Thoracic aorta (tissue), 2 donors: ENCODE measurements at places on chromosomes 3 and 15. TPM values are rescaled to one million over a fixed set of nuclear protein-coding genes. Genes with fewer than 3 reads are reported as not detected.
A peak's percentile ranks its signal among the peaks of the same experiment; 100 is the strongest.

- peak overlapping the region; percentile 11 for H3K4me3 ChIP-seq
- DNase-seq: no peak
- H3K27me3 ChIP-seq: no peaks in the 10 kb centered on the region
- peaks cover 16% of the 10 kb centered on the region for H3K4me1 ChIP-seq
- no peaks in the 10 kb centered on the region for H3K36me3 ChIP-seq
Measured at GRCh38 chr15:72179950-72180581, 17.5 kb downstream of the GRAMD2A start.

DNA sequence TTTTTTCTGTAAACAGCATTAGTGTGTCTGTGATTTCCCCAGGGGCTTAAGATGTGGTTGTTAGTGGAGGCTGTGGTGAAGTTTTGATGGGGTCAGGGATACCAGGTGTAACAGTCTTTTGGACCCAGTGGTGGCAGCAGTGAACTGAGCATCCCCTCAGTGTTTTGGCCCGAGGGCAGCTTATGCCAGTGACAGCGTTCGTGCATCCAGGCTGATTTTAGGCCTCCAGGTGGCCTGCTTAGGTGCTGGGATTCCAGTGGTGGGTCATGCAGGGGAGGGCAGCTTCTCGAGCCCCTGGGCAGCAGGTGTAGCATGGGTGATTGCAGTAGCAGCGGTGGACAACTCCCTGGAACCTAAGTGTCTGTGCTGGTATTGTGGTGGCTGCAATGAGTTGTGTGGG is 29.2 kb downstream of the STT3B start:
- H3K4me3 ChIP-seq: no peak overlapping the region
- H3K27ac ChIP-seq: no peak overlapping the region
- no peaks in the 10 kb centered on the region for H3K27me3 ChIP-seq
- H3K36me3 ChIP-seq: no peaks in the 10 kb centered on the region

The CLDN16 gene
- total RNA-seq: not detected

- no peak for DNase-seq
- H3K4me3 ChIP-seq: no peak overlapping the region
- no peaks in the 10 kb centered on the region for H3K27me3 ChIP-seq
- no peaks in the 10 kb centered on the region for H3K4me1 ChIP-seq
Measured at GRCh38 chr3:36403661-36404060, 23.4 kb downstream of the STAC start.

DNA sequence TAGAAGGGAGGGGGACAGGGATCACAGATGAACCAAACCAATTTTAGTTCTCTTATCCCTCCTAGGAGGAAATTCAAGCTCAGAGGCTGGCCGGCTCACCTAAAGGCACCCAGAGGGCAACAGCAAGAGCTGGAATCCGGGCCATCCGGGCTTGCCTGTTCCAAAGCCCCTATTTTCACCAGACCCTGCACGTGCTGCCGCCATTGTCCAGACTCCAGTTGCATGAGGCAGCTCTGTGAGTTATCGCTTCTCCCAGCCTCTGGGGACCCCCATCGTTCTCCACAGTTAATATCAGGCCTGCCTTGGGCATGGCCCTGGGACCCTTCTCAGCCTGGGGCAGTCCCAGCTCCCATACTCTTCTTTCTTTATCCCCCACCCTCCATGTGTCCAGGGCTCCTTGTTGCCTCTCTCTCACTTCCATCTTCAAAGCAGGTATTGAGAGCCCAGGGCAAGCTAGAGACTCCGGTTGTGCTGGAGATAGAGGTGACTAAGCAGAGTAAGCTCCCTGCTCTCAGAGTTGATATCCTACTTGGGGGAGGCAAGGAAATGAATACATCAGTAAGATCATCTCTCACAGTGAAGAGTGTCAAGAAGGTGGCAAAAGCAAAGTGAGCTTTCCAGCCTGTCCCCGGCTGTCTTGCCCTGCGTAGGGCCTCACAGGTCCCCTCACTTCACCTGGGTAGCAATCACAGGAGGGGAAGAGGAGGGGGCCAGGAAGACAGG is 322.8 kb downstream of the UACA start:
- H3K4me1 ChIP-seq: no peaks in the 10 kb centered on the region
- H3K27ac ChIP-seq: no peak overlapping the region
- H3K36me3 ChIP-seq: no peaks in the 10 kb centered on the region
- no peak overlapping the region for H3K4me3 ChIP-seq
- no peaks in the 10 kb centered on the region for H3K27me3 ChIP-seq

The COL6A6 gene
- total RNA-seq: 0.42 TPM

The RPL29 gene
- total RNA-seq: 642 TPM

The POPDC2 gene
- total RNA-seq: 13.3 TPM

The SPTBN5 gene
- 1.3 TPM for total RNA-seq

GRCh38 chr3:114338651-114339357 is 45.0 kb downstream of the TIGIT start:
- H3K4me1 ChIP-seq: no peaks in the 10 kb centered on the region
- H3K4me3 ChIP-seq: no peak overlapping the region
- no peaks in the 10 kb centered on the region for H3K27me3 ChIP-seq
- DNase-seq: no peak
- H3K36me3 ChIP-seq: peaks cover 7% of the 10 kb centered on the region

The EFHB gene
- total RNA-seq: 0.41 TPM

The CYP1A2 gene
- not detected for total RNA-seq

The RPS27L gene
- total RNA-seq: 40.1 TPM

The DHX36 gene
- total RNA-seq: 71.5 TPM

GRCh38 chr3:138439646-138440045 is 5.2 kb downstream of the ESYT3 start:
- DNase-seq: no peak
- H3K27me3 ChIP-seq: no peaks in the 10 kb centered on the region
- H3K36me3 ChIP-seq: no peaks in the 10 kb centered on the region
- H3K4me1 ChIP-seq: peaks cover 19% of the 10 kb centered on the region
- H3K27ac ChIP-seq: no peak overlapping the region

DNA sequence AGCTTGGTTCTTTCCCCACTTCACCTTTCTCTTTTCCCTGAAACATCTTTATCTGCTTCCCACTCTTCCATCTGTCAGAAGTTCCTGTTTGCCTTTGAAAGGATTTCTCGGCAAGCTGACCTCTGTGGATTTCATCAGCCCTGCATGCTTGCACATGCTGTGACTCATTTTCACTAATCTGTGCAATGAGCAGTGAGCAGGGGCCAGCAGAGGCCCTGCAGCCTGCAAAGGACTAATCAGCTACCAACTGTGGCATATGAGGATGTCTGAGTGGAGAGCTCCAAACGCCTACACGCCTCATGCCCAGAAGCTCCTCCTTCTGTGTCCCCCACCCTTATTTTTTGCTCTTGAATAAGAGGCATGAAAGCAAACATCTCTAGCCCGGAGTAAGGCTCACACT is 333.0 kb upstream of the SEMA6D start:
- H3K4me1 ChIP-seq: peaks cover 14% of the 10 kb centered on the region
- H3K4me3 ChIP-seq: no peak overlapping the region
- no peaks in the 10 kb centered on the region for H3K27me3 ChIP-seq
- no peak overlapping the region for H3K27ac ChIP-seq
- DNase-seq: no peak

The APOD gene
- 153 TPM for total RNA-seq
